Stimulated activated CD8-positive, alpha-beta memory T cell treated with anti-CD3 and anti-CD28 coated beads, Interleukin-2, amount 100 ng/mL, for 1 hour (primary cell): ENCODE measurements at places on chromosomes 12 and 14.

GRCh38 chr12:3055704-3056467 lies 21.3 kb upstream of the TSPAN9 start:
- no peak for DNase-seq

DNA sequence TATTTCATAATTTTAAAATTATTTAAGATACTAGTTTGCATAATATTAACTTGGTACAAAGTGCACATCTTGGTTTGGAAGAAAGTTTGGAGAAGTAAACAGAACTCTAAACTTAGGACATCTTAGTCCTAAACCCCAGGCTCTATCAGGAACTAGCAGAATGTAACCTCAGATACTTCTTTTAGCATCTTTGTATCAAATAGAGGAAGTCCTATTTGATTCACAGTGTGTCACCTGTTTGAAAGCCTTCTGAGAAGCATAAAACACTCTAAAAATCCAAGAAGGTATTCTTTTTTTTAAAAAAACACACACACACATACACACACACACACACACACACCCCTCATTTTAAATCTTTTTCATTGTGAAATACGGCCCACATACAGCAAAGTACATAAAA lies 12.0 kb upstream of the RNU6-7 start:
- no peak for DNase-seq

DNA sequence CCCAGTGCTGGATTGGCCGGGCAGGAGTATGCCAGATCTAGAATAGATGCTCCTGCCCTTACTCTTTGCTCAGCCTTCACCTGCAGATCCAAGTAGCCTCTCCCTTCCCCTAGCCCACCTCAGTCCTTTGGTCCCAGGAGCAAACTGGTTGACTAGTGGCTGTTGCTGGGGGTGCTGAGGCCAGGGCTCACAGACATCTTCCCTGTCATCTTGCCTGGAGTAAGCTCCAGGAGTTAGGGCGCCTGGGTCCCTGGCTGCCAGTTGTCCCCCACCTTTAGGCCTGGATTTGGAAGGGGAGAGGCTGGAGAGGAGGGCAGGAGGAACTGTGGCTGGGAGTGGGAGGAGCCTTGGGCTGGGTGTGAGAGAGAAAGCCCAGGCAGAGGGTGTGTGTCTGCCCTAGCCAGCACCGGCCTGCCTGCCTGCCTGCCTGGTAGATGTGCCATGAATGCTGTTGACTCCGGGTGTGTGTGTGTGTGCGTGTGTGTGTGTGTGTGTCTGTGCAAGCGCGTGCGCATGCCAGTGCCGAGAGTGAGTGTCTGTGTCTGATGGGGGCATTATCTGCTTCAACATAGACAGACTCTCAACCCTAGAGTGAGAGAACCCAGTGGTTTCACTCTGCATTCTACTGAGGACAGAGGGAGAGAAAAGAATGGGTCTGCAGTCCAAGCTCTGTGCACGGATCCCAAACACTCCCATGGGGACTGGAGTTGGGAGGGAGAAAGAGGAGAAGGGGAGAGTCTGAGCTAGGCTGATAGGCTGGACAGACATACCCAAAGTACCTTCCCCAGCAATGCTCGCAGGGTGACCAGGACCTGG lies 845 bp upstream of the RARG start:
- no peak for DNase-seq

GRCh38 chr14:102238131-102238530 lies 66.8 kb downstream of the MOK start:
- DNase-seq = no peak

DNA sequence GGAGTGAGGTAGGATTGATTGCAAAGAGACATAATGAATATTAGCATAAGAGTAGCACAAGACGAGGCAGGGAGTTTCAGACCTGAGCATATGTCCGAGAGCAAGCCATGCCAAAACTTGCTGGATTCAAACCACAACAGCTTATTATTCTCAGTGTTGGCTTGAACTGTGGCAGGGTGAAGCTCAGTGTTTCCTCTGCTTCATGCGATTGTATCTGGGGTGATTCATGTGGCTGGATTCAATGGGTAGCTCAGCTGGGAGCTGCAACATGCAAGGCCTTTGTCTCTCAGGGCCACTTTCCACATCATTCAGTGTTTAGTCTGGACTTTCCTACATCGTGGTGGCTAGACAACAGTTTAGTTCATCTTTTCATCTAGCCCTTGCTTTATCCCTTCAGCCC lies 22.1 kb upstream of the E2F7 start:
- DNase-seq = no peak

DNA sequence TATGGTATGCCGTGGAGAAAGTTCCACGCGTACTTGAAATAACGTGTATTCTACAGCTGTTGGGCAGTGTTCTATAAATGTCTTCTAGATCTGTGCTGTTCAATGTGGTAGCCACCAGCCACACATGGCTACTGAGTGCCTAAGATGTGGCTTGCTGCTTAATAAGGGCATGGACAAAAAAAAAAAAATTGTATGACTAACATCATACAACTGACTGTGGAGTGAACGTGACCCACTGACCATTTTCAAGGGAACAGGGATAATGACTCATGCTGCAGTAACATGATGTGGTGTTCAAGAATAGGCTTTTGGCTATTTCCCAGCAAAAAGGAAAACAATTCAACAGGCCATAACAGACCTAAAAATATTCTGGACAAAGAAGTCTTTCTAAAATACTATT lies 13.0 kb downstream of the ATG14 start:
- DNase-seq = no peak

DNA sequence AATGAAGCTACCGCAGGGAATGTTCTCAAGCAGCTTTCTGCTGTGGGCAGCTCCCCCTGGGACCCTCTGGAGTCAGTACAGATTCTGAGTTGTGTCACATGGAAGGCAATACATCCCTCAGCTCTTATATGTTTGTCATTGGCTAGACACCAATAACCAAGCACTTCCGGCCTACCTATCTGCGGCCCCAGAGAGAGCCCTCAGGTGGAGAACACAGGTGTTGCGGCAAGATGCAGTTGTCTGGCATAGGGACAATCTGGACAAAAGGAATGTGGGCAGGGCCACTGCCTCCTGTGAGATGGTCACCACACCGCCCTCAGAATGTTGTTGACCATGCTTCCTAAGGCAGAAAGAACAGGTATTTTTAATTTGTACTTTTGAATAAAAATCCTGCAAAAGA lies 118.7 kb downstream of the BRMS1L start:
- no peak for DNase-seq

GRCh38 chr12:104273503-104273902 lies 30.0 kb upstream of the EID3 start:
- no peak for DNase-seq

- no peak for DNase-seq
Observed at GRCh38 chr14:94542111-94542810, 19.0 kb upstream of the SERPINA4 start.

DNA sequence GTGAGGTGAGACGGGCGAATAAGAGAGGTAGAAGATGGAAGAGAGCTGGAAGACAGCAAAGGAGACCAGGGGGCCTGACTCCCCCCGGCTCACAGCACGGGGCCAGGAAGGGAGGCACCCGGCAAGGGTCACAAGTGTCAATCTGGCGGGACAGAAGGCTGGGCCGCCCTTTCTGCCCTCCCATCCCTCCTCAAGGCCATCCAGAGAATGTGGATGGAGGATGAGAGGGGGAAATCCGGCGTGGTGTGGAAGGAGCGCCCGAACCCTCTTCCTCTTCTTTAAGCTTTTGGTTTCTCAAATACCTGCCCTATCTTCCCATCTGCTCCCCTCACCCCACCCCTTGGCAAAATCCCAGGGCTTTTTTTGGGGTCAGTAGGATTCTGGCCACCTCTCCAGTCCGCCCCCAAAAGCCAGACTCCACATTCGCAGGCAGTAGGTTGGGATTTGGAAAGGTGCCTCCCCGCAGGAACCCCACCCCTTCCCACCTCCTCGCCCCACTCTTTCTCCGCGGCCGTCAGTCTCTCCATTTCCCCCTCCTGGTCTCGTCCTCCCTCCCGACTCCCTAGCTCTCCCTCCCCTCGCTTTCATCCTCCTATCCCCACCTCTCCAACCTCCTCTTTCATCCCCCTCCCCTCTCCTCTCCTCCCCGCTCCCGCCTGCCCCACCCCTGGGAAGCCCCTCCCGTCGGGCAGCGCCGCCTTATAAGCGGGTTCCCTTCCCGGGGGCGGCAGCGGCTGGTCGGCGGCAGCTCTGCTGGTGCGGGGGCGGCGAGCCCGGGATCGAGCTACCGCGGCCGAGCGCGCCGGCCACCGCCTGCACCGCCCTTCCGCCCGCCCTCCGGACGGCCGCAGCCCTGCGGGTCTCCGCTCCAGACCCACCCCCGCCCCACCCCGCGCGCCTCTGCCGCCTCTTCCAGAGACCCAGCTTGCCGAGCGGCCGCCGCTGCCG lies at the start of gene PTMS:
TSS of gene PTMS (plus strand) at position 730 of the 948 bp plus-strand sequence. CDS start 343 bp downstream, outside the sequence.
- DNase-seq = no peak

DNA sequence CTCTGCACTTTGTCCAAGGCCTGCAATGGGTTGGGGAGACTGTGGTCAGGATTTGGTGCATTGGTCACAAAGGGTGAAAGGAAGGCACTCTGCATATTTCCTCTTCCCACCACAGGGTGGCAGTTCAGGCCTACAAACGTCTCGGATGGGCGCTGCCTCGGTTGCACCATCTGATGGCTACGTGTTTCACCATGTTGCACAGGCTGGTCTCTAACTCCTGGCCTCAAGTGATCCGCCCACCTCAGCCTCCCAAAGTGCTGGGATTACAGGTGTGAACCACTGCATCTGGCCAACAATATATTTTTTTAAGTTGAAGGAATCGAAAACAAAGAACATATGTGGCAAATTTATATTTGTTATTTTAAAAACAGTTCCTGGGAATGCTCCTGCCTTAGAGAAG lies 35.1 kb downstream of the TMBIM6 start:
- no peak for DNase-seq

DNA sequence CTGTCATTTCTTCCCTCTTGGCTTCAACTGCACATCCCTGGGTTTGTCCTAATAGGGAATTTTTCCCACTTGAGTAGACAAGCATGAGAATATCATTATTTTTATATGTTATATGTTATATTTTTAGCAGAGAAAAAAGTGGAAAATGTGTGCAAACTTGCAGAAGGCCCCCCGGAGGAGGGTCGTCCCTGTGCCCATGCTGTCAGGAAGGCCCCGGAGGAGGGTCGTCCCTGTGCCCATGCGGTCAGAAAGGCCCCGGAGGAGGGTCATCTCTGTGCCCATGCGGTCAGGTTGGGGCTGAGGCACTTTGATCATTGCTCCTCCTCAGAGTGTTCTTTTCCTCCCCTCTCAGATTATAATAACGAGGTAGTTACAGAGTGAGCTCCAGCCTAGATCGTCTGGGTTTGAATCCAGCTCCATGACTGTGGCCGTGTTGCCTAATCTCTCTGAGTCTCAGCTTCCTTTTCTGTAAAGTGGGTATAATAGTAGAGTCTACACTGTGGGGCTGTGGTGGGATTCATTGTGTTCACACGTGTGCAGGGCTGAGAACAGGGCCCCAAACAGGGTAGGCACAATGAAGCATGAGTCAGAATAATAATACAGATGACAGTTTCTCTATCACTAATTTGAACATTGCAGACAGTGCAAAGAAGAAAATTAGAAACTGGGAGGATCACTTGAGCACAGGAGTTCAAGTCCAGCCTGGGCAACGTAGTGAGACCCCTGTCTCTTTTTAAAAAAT lies 33.4 kb downstream of the ELK3 start:
- DNase-seq = no peak

DNA sequence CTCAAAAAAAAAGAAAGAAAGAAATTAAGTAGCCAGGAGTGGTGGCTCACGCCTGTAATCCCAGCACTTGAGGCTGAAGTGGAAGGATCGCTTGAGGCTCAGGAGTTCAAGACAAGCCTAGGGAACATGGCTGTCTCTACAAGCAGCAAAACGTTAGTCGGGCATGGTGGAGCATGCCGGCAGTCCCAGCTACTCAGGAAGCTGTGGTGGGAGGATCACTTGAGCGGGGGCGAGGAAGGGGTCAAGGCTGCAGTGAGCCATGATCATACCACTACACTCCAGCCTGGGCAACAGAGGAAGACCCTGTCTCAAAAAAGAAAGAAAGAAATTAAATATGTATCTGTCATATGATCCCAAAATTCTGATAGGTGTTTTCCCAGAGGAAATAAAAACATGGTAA lies 5.3 kb downstream of the RAD52 start:
- DNase-seq = no peak

DNA sequence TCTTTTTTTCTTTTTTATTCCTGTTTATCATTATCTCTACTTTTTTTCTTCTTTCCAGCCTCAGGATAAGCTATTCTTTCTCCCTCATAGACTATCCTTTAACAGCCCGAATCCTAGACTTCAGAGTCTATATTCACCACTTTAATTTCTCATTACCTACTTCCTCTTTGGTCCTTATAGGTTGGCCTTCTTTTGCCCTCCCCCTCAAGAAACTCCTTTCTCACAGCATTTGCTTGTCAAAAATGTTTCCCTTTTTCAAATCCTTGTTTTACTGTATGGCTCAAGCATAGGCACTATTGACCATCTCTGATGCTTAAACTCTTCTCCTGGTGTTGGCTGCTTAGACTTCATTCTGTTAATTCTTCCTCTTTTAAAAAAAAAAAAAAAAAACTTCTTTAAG lies 52.5 kb downstream of the KIAA0586 start:
- DNase-seq = no peak

DNA sequence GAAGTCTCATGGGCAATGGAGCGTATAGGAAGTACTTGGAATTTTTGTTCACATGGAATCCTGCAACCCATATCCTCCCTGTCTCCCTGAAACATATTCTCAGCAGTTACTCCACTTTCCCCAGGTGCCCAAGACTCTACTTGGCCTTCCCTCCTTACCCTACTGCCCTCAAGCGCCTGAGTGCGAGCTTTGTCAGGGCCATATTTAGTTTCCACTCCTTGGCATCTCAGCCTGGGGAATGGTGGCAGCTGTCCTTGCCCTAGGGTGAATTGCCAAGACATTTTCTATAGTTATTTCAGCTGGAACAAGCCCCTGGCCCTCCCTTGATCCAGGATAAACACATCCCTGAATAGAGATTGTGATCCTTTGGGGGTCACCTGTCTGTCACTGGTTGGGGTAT lies 569.3 kb upstream of the LRFN5 start:
- DNase-seq = no peak

GRCh38 chr12:96241846-96242256 lies 47.7 kb downstream of the ELK3 start:
- DNase-seq = peak; percentile 47

- DNase-seq = no peak
Observed at GRCh38 chr12:905261-906031, 44.0 kb downstream of the RAD52 start.

- no peak for DNase-seq
Observed at GRCh38 chr14:75123991-75124390, 2.9 kb downstream of the NEK9 start.

DNA sequence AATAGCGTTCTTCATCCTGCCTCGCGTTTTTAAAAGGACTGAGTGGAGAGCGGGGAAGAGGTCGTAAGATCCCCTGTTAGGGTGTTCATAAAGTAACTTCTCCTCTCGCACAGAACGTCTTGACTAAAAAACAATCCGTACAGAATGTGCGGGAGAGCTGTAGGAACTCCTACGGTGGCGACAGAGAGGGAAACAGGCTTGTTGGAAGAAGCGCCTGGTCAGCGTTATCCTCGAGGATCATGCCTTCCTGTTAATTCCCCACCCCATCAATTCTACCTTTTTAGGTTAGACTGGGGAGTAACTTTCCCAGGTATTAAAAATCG lies 399 bp upstream of the WASHC4 start:
- no peak for DNase-seq

- no peak for DNase-seq
Observed at GRCh38 chr12:116616536-116617248, 57.5 kb downstream of the MAP1LC3B2 start.
